ENCODE measurements at places on chromosomes 6 and 20.
A peak's percentile ranks its signal among the peaks of the same experiment; 100 is the strongest.

DNA sequence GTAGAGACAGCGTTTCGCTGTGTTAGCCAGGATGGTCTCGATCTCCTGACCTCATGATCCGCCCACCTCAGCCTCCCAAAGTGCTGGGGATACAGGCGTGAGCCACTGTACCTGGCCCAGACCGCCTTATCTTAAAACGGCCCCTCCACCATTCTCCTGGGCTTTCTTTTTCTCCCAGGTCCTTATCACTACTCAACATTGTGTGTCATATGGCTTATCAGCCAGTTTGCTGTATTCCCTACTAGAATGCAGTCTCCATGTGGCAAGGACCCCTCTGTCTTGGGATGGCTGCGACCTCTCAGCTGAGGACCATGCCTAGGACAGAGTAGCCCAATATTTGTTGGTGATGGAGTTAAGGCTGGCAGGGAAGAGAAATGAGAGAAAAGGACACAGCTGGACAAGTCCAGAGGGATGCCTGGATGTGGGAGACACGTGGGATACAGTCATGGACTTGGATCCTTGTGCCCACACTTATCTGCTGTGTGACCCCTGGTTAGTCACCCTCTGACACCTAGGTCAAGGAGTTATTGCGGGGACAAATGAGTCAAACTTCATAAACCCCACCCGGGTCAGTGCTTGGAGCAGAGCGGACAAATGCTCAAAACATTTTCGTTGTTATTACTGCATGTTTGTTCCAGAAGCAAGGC lies 24.0 kb downstream of the ADA start:
- no peak for DNase-seq

GRCh38 chr6:122610690-122611455 lies 668 bp downstream of the PKIB start:
- peak; percentile 73 for DNase-seq

DNA sequence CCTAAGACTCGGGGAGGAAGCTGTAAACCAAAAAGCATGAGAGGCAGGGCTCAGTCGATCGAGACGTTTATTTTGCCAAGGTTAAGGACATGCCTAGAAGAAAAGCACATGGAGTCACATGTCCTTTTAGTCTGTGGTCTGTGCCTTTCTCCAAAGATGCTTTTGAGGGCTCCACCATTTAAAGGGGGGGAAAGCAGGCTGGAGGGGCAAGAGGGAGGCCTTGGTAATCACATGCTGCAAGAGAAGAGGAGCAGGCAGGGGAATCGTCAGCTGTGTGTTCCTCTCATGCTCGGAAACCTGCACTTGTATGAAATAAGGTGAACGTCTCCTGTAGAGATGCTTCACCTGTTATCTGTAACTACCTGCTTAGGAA lies 9.1 kb upstream of the YTHDF1 start:
- DNase-seq: no peak

DNA sequence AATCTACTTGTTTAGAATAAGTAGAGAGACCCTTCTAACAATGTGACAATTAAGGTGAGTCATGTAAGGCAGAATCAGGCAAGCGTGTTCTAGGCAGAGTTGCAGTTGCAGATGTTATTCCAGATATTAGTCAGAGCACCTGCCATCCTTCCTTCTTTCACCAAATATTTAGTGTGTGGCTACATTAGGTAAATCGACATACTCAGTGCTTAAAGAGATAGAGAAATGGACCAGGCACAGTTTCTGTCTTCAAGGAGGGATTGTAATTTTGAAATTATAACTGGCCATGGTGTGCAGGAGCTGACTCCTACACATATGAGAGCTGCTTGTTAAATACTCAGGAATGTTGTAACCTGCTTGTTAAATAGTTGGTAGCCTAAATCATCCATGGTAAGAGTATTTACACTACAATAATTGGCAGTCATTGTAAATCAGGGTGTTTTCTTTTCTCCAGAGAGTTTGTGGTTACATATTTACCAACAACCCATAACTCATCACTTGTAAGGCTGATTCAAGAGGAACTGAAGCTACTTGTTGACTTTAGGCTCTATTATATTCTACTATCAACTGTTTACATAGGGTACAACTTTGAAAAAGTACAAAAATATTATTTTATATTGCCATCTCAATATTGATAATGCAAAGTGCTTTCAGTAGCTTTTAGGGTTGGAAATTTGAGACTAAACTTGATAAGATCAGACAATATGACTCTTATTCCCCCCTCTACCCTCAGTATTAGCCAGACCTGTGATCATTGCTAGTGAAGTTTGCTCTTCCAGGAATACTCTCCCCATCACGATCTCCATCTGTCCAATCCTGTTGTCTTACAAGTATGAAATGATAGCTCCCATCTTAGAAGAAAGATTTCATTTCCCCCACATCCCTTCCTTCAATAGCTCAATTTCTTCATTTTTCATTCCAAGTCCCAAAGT lies 607.1 kb downstream of the COL12A1 start:
- DNase-seq: no peak

DNA sequence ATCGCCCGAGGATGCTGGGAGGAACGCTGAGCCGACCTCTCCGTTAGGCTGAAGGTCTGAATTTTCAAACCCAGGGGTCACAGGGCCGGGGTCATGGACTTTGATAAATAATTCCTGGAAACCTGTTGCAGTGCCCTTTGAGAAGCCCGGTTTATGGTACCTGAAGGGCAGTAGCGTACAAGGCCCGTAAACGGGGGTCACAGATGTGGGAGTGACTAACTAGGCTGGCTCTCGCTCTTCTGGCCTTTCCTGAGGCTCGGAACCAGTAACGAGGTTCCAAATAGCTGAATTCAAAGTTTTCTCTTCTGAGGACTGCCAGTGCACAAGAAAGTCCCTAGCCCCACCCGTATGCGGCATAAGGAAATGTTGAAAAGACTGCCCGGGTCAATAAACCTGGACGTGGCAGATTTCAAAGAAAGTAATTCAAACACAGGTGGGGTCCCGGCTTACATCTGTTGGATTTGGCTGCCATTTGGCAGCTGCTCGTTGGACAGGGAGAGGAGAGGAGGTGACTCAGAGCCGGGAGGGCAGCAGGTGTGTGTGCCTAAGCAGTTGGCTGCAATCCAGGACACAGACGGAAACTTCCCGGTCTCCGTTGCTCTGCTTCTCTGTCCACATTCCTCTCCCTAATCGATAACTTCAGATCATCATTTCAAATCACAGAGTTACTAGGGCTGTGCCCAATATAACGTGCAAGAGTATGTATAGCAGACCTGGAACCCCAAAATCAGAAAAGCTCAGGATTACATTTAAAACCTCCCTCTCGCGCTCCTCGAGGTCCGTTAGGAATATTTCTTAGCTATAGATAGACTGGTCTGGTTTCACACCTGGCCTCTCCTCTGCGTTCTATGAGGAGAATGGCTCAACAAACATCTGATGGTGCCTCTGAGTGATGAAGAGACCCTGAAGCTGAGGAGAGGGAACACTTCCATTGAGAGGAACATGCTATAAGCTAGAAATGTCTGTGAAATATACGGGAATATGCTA lies 765 bp upstream of the GMDS start:
- peak; percentile 87 for DNase-seq

DNA sequence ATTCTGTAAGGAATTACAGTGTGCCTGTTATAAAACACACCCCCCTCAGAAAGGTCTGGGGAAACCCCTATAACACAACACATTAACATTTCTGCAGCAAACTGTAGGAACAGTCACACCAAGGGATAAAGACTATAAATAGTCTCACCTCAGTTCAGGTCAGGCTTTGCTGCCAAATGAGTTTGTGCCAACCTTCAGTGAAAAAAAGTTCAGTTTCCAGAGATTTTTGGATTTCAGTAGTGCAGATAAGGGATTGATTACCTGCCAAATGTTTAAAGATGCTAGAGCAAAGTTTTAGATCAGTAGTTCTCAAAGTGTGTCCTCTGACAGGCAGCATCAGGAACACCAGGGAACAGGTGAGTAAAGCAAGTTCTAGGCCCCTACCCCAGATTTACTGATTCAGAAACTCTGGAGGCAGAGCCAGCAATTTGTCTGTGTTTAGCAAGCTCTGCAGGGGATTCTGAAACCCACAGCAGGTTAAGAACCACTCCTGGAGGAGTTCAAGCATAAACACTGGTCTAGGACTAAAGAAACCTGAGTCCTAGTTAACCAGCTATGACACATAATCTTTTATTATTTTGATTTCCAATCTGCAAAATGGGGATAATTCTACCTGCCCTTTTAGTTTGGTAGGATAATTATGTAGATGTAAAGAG lies 111.0 kb downstream of the RCAN2 start:
- no peak for DNase-seq

- no peak for DNase-seq
Observed at GRCh38 chr20:63939061-63939935, 16.9 kb downstream of the UCKL1 start.

DNA sequence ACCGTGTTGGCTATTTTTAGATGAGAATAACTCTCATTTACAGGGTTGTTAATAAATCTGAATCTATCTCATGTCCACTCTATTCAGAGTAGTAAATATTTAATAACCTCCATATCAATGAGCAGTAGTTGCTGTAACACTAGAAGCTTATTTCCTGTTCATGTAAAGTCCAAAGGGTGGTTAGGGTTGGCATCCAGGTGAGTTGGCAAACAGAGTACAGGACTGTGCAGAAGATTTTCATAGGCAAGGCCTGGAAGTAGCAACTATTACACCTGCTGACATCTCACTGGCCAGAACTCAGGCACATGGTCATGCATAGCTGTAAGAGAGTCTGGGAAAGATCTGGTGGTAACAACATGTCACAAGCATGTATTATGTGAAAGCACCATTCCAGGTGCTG lies 147.5 kb downstream of the PHF3 start:
- peak; percentile 37 for DNase-seq

Data from Calu3 (cell line).